Right ventricle myocardium inferior (tissue), 1 donor: ENCODE measurements at places on chromosomes 1 and 21.

DNA sequence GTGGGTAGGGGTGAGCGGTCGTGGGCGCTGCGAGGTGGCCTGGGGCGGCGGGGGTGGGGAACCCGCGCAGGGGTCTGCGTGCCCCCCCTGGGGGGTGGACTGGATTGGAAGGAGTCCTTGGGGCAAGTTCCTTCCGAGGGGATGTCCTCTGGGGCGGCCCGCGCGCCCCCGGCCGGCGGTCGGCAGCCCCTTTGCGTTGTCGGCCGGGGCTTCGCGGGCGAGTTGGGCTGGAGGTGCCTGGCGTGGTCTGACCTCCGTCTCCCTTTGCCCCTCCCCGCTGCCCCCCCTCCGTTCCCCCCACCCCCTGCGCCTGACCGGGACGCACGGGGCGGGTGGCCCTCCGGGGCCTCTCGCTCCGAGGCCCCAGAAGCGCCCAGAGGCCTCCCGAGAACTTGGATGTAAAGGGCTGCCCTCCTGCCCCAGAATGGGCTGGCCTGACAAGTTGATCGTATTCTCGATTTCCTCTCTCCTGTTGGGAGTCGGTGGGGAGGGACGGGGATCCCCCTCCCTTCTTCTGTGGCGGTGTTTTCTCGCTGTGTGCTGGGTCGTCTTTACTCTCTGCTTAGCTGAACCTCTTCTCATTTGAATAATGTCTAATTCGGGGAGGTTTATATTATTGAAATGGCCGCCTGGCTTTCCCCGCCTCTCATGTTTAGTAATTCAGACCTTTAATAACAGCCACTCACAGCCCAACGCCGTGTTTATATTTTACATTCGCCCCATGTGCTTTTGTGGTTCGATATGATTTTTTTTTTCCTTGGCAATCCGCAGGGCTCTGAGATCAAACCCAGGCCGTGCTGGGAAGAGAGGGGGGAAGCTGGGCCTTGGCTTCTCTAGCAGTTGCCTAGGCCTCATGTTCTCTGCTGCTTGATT, 1.3 kb downstream of the POU2F1 start:
- DNase-seq: peak; percentile 85

DNA sequence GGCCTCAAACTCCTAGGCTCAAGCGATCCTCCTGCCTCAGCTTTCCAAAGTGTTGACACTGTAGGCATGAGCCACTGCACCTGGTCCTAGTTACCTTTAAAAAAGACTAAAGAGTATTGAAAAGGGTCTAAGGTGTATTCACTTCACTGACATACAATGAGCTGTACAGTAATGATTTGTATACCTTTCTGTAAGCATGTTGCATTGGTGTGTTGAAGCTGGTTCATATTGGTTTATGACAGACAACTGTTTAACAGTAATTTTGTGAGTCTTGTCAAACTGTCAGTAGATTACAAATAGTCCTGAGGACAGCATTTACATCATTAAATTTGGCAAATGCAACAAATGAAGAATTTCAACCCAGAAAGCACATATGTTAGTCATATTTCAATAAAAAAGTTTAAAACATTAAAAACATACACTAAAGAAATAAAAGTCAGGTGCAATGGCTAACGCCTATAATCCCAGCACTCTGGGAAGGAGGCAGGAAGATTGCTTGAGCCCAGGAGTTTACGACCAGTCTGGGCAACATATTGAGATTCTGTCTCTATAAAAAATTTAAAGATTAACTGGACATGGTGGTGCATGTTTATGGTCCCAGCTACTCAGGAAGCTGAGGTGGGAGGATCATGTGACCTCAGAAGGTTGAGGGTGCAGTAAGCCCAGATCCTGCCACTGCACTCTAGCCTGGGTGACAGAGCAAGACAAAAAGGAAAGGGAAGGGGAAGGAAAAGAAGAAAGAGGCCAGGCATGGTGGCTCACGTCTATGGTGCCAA, 88.3 kb upstream of the HP1BP3 start:
- DNase-seq: no peak

- DNase-seq: no peak
These were observed 12.9 kb downstream of the TRABD2B start for GRCh38 chr1:47984175-47984789.

- no peak for DNase-seq
These were observed 8.1 kb upstream of the SLC45A3 start for GRCh38 chr1:205688171-205689080.

DNA sequence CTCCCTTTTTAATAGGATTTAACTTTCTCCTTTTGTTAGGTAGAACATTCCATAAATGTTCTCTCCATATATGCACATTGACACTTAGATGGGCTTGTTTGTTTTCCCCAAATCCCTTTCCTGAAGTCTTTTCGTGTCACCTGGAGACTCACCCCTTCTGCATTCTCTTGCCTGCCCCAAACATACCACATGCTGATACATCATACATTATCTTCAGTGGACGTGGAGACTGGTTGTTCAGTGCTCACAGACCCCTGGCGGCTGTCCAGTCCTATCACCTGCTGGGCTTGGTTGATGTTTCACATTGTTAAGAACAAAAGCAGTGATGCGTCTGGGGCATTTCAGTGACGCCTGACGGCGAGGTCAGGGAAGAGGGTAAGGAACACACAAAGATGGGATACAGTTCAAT, 22.2 kb downstream of the FMOD start:
- no peak for DNase-seq

- no peak for DNase-seq
These were observed 20.1 kb downstream of the UBE2U start for GRCh38 chr1:64223329-64224151.

GRCh38 chr1:145701306-145701862, 5.8 kb downstream of the PDZK1 start:
- DNase-seq: no peak
